NCI-H187 (cell line): ENCODE measurements at places on chromosomes 16 and 17.

GRCh38 chr17:34578656-34579016 lies 746 bp upstream of the TMEM132E start:
- no peak for DNase-seq

DNA sequence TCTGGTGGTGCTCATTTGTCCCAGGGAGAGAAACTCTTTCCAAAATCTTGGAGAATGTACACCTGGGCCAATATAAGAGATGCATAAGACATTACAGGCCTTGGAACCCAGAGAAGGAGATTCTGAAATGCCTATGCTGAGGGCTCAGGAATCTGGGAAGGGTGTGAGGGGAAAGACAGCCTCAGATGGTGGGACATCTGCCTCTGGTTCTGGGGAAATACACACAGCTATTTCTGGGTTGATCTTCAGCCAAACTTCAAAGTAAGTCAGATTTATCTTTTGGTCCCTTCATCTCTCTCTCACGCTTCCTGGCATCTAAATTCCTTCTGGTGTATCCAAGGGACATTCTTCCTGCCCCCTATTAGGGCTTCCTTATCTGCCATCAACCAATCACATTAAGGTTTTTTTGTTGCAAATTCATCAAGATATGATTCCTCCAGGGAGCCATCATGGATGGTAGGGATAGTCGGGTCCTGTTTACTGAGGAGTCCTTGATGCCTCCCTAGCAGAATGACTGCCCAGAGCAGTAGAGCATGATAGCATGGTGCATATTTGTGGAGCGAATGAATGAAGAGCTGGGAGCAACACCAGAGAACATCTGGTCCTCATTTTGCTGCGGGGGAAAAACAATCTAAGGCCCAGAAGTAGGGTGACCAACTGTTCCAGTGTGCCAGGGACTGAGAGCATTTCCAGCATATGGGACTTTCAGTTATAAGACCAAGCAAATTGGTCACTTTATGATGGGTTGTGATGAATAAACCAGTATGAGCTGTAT lies 35.7 kb upstream of the DYNLL2 start:
- no peak for DNase-seq

- DNase-seq: no peak
Observed at GRCh38 chr17:78648293-78648692, 71.1 kb upstream of the DNAH17 start.

GRCh38 chr17:57940653-57941329 lies 14.4 kb downstream of the CUEDC1 start:
- DNase-seq: peak; percentile 56

- DNase-seq: no peak
Observed at GRCh38 chr16:66891797-66892196, 11.5 kb downstream of the PDP2 start.

GRCh38 chr17:81543339-81543675 lies 8.8 kb downstream of the FAAP100 start:
- DNase-seq: no peak

DNA sequence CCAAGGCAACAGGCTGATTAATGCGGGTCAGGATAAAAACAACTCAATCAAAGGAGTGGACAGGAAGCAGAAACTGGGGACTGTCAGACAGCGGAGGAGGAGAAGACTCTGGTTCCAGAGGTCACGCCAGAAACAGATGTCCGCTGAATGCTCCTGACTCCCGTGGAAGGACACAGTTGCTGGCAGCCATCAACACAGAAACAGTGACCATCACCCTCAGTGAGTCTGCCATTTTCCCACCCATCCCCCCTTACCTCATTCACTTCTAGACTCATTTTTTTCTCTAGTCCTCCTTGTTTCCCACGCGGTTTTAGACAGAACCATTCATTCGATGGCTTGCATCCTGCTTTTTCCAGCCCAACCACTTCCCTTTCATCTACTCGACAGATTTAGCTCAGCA lies 40.9 kb downstream of the DHRS7C start:
- no peak for DNase-seq

DNA sequence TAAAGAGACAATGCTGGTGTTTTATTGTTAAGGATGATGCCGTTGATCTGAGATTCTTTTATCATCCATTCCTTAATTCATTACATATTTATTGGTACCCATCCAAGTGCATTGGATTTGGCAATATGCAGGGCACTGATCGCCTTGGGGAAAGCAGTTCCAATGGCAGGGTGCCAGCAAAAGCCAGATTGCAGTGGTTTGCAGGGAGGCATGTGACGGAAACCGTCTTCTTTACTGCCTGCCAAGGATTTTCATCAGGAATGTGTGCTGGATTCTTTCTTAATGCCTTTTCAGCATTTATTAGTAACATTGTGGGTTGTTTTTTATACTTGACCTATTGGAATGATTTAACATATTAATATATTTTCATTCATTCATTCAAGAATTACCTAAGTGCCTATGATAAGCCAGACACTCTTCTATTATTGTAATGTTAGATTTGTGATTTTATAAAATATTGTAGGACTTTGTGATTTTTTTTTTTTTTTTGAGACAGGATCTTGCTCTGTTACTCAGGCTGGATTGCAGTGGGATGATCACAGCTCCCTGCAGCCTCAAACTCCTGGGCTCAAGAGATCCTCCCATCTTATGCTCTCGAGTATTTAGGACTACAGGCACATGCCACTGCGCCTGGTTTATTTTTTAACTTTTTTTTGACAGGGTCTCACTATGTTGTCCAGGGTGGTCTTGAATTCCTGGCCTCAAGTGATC lies 93.4 kb upstream of the TNRC6A start:
- DNase-seq: no peak

DNA sequence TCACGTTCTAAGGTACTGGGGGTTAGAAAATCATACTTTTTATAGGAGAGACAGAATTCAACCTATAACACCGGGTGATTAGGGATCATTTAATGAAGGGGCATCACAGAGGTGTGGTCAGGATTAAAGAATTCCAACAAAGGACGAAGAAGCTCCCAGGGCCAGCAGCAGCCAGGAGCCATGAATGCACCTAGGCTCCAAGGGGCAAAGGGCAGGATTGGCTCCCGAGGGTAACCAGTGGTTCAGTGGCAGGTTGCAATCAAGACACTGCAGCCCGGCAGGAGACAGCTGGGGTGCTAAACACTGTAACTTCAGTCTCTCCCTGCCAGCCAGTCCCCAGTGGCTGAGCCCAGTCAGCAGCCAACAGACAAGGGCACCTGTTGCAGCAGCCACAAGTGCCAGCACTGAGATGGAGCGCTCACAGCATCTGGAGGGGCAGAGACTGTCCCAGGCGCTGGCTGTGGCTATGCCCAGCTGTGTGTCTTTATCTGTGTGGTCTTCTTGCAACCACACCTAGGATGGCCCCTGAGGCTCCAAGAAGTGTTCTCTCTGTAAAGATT lies 23.9 kb downstream of the DHRS7C start:
- DNase-seq: no peak

- no peak for DNase-seq
Observed at GRCh38 chr17:43736389-43736788, 22.2 kb downstream of the SOST start.

GRCh38 chr17:73255671-73256181 lies 6.0 kb downstream of the CPSF4L start:
- peak; percentile 12 for DNase-seq

- DNase-seq: no peak
Observed at GRCh38 chr16:35184356-35184870, 1725.0 kb downstream of the TP53TG3F start.

DNA sequence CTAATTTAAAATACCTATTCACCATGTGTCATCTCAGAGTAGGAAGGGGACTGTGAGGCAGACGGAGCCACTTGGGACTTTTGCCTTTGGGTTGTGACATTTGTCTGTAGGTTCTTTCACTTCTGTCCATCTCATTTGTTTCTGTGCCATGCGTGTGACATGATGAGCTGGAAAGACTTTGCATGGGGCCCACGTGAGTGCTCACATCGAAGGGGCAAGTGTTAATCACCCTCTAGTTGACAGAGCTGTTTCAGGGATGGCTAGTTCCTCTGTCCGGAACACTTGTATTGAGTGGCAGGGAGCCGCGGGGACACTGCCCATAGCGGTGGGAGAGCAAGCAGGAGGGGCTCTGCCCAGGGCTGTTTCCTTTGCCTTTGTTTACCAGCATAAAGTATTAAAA lies 112.0 kb downstream of the RPTOR start:
- no peak for DNase-seq

DNA sequence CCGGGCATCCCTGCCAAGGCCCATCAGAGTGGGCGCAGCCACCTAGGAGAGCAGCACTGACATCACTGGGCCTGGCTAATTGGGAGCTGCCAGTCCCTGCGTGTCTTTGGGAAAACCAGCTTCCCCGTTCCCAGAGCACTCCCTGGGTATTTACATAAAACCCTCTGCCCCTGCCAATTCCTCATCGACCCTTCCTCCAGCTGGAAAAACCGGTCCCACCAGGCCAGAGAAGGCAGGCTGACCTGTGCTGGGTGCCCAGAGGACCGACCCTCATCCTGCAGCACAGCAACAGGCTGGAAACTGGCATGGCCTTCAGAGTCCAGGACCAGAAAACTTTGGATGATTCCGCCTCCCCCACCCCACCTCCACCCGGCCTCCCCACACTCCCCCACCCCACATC lies 8.2 kb upstream of the FOXN1 start:
- DNase-seq: no peak

DNA sequence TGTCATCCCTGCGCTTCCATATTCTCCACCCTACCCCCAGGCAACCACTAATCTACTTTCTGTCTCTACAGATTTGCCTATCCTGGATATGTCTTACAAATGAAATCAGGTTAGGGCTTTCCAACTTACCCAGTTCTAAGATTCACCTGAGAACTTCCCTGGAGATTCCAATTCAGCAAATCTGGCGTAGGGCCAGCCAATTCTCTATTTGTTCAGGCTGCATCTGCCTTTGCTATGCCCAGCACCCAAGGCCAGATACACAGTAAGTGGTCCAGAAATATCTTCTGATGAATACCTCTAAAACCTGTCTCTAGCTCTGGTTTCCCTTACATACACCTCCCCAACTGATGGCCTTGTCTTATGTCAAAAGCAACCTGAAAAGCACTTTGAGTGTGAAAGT lies 10.4 kb upstream of the CTCF start:
- no peak for DNase-seq

GRCh38 chr17:57455063-57455914 lies 199.0 kb downstream of the MSI2 start:
- DNase-seq: no peak

GRCh38 chr16:53703590-53704444 lies at the start of the genes FTO and RPGRIP1L:
TSS of gene FTO (plus strand) at chr16:53704156.
TSS of gene RPGRIP1L (minus strand) at chr16:53703859. CDS start at chr16:53700723, 3,136 bp downstream.
- peak; percentile 87 for DNase-seq

DNA sequence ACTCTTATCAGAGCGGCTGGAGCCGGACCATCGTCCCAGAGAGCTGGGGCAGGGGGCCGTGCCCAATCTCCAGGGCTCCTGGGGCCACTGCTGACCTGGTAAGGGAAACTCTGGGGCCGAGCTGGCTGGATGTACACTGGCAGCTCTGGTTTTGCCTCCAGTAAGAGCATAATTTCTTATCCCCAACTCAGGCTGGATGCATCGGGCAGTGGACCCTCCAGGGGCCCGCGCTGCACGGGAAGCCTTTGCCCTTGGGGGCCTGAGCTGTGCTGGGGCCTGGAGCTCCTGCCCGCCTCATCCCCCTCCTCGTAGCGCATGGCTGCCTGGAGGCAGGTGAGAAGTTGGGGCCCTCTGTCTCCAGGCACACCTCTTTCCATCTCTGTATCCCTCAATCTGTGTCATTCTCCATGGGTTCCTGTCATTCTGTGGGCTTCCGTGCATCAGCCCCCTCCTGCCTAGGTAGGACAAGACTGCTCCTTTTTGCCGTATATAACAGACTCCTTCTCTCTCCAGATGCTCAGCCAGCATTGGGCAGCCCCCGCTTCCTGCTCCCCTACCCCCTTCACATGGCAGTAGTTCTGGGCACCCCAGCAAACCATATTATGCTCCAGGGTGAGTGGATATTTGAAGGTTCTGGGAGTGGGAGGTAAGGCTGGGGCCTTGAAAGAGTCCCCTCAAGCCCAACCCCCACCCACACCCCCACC lies 9.4 kb upstream of the TMEM88 start:
- no peak for DNase-seq

DNA sequence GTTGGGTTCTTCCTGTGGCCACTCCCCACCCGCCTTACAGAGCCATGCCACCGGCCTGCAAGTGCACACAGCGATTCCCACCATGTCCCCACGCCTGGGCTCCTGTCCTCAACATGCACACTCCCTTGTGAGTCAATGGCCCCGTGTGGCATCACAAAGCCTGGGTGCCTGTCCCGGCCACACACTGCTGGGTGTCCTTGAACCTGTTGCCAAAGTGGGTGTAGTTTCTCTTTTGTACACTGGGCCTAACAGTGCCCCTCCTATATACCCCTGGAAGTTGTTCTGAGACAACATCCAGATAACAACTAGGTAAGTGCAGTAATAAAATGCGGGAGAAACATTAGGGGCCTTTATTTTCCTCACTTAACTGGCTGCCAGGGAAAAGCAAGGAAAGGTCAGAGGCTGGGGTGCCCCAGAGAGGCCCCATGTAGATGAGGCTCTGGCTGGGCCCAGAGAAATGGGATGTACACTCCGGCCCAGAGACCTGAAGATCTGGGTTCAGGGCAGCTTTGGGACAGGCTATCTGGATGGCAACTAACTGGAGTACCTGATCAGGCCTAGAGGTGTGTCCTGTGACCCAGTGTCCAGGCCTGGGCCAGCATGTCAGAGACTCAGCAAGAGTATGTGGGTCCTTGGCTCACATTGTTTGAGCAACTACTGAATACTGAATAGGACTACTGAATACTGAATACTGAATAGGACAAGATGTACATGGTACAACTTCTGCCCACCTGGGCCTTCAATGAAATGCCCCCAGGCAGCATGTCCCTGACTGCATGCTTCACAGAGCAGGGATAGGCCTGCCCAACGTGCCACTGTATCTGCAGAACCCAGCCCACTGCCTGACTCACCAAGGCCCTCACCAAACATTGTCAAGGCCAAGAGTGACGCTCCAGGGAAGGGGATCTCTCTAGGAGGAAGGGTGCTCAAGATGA lies 8.3 kb downstream of the ABCC3 start:
- no peak for DNase-seq

- no peak for DNase-seq
Observed at GRCh38 chr16:89924925-89925307, 1.8 kb downstream of the TUBB3 start.

- no peak for DNase-seq
Observed at GRCh38 chr17:5122586-5123342, 6.9 kb downstream of the USP6 start.

GRCh38 chr16:57539072-57539796 lies 2.9 kb upstream of the CCDC102A start:
- no peak for DNase-seq

DNA sequence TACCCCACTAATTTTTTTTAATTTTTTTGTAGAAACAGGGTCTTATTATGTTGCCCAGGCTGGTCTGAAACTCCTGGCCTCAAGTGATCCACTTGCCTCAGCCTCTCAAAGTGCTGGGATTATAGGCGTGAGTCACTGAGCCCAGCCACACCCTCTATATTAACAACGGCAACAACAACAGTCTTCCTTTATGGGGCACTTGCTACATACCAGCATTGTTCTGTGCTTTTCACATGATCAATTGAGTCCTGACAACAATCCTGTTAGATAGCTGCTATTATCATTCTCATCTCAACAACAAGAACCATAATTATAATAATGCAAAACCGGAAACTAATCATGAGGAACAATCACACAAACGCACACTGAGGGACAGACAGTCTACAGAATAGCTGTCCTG lies 12.6 kb upstream of the ARL5C start:
- DNase-seq: no peak
